Camera-type eye (tissue), 1 donor: ENCODE measurements at places on chromosomes 5 and 9. TPM values are rescaled to one million over a fixed set of nuclear protein-coding genes. Genes with fewer than 3 reads are reported as not detected.

COL15A1 gene
- 92.2 TPM for total RNA-seq

FOXD4L5 gene
- total RNA-seq = 0.22 TPM

LRRC14B gene
- 4.1 TPM for total RNA-seq

FOXD1 gene
- total RNA-seq = 3.8 TPM

MSX2 gene
- 0.82 TPM for total RNA-seq

CDO1 gene
- 64.5 TPM for total RNA-seq

PNPLA7 gene
- 3.0 TPM for total RNA-seq

PTPRD gene
- 244 TPM for total RNA-seq

HTR4 gene
- total RNA-seq = 0.27 TPM

FOXD4 gene
- 0.82 TPM for total RNA-seq

PDE6A gene
- total RNA-seq = 0.88 TPM

FAM114A2 gene
- total RNA-seq = 37.7 TPM

MTRR gene
- 61.2 TPM for total RNA-seq

MYMK gene
- 2.1 TPM for total RNA-seq

OTP gene
- total RNA-seq = not detected

NEUROG1 gene
- total RNA-seq = 5.9 TPM

SIT1 gene
- not detected for total RNA-seq

OSTF1 gene
- total RNA-seq = 24.8 TPM

SPATA6L gene
- total RNA-seq = 4.7 TPM

TSSK1B gene
- 0.38 TPM for total RNA-seq

GALNT12 gene
- total RNA-seq = 6.2 TPM

KIAA0825 gene
- total RNA-seq = 37.7 TPM

SPATA31C1 gene
- total RNA-seq = not detected

TAF7 gene
- total RNA-seq = 133 TPM

FOXD4L4 gene
- 0.22 TPM for total RNA-seq
